Trophoblast cell (in vitro differentiated cells and primary cell): ENCODE measurements at places on chromosomes 6 and 20.

DNA sequence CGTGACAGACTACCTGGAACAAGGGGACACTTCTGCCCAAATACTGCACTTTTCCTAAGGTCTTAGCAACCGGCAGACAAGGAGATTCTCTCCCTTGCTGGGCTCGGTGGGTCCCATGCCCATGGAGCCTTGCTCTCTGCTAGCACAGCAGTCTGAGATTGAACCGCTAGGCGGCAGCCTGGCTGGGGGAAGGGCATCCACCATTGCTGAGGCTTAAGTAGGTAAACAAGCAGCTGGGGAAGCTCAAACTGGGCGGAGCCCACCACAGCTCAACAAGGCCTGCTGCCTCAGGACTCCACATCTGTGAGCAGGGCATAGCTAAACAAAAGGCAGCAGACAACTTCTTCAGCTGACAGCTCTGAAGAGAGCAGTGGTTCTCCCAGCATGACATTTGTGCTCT lies 87.8 kb upstream of the ASCC3 start:
- no peak for DNase-seq

GRCh38 chr6:14734052-14734415 lies 511.8 kb upstream of the JARID2 start:
- DNase-seq, result no peak

DNA sequence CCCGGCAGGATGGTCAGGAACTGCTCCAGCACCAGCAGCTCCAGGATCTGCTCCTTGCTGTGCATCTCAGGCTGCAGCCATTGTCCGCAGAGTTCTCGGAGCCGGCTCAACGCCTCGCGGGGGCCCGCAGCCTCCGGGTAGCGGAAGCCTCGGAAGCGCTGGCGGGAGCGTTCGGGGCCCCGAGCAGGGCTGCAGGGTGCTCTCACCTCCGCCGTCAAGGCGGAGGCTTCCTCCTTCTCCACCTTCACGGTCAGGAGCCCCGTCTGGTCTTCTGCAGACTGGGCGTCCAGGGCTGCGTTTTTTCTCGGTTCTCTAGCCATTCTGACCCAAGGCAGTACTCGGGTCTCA lies 434 bp downstream of the ZKSCAN4 start:
- DNase-seq, result peak; percentile 19

GRCh38 chr6:30554962-30555815 lies 1.1 kb downstream of the GNL1 start:
- DNase-seq, result no peak

GRCh38 chr20:20791664-20792568 lies 79.5 kb upstream of the RALGAPA2 start:
- no peak for DNase-seq

DNA sequence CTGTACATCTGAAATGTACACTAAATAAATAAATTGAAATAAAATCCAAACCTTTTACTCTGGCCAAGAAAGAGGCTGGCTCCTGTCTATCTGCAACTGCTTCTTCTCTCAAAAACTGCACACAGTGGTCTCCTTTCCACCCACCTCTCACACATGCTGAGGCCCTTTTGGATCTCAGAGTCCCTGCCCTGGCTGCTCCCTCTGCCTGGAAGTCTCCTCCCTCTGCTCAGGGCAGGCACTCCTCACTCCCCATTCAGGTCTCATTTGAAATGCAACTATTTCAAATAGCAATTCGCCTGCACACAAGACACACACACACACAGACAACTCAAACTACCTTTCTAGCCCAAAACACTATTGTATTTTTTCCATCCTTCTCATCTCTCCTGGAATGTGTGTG lies 348.8 kb downstream of the PKHD1 start:
- DNase-seq, result no peak

DNA sequence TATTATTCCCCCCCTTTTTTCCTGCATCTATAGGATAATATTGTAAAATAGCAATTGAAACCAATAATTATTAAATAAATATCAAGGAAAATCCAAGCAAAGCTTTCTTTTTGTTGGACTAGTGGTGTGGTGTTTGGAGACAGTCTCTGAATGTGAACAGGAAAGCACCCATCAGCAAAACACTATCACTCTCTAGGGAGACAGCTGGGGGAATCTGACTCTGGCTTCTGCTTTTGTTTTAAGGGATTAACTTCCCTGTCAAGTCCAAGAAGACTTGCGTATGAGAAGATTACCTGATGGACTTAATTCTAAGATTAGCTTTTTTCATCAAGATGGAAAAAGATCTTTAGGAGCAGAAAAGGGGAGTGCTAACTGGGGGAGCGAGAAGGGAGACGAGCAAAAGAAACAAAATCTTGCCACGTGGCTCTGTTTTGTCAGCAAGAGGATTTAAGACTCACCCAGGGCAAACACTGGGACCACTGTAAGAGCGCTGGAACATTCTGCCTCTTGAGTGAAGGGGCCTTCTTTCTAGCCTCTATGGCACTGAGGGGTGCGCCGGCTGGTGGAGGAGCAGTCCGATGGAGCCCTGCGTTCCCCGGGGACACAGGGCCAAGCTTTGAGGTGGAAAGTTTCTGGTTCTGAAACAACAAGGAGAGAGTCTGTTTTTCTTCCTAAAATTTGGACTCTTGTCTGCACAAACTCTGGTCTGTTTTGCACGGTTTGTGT lies 570 bp downstream of the TULP4 start:
- DNase-seq, result no peak

DNA sequence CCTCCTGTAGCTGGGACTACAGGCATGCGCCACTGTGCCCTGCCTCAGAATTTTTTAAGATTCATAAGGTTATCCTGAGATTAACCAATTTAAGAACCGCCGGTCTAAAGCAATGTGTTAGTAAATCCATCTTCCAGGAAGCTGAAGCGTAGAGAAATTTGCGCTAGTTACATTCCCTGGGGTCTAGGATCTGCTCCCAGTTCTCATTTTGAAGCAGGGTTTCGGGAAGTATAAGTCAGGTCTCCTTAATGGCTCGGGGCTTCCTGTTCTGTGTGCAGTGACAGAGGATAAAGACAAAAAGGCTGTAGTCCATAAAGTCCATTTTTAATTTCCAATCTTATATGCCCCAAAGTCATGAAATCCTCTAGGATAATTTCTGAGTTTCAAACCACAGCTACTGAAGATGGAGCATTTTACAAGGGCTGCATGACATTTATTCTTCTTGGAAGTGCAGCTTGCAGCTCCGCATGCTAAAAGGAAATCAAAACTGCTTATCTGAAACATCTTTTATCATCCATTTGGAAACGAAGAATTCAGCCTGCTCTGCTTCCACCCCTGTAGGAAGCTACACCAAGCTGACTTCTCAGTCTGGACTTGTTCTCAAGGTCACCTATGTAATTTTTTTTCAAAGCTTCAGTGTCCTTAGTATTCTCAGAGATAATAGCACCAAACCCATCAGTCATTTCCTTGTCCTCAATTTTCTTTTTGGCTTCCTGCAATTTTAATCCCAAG lies 326.1 kb downstream of the PRL start:
- DNase-seq, result no peak

- DNase-seq, result no peak
Observed at GRCh38 chr20:58025233-58025632, 203.2 kb downstream of the ANKRD60 start.
